Keratinocyte (primary cell): ENCODE measurements at places on chromosomes 13 and 19. TPM values are rescaled to one million over a fixed set of nuclear protein-coding genes. Genes with fewer than 3 reads are reported as not detected.

The LAIR1 gene
- not detected in 3 replicates for polyA plus RNA-seq

DNA sequence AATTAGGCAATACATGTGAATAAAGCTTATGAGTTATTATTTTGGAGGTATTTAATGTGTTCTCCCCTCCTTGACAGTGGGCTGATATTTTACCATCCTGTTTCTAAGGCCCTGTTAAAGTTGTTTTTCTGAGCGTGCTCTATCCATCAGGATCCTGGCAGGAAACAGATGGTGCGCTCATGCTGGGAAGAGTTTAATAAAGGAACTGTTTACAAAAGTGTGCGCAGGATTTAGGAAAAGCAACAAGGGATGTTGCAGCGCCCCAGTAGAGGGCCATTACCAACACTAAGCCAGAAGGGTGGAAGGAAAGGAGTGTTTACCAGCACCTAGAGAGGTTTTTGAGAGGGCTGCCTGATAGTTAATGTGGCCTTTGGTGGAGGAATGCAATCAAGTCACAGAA is 374.5 kb downstream of the KCNRG start:
- no peak for DNase-seq

GRCh38 chr19:17951157-17951989 is 15.5 kb upstream of the KCNN1 start:
- no peak for DNase-seq

- no peak for DNase-seq
Measured at GRCh38 chr13:20579191-20579590, 12.2 kb downstream of the IFT88 start.

DNA sequence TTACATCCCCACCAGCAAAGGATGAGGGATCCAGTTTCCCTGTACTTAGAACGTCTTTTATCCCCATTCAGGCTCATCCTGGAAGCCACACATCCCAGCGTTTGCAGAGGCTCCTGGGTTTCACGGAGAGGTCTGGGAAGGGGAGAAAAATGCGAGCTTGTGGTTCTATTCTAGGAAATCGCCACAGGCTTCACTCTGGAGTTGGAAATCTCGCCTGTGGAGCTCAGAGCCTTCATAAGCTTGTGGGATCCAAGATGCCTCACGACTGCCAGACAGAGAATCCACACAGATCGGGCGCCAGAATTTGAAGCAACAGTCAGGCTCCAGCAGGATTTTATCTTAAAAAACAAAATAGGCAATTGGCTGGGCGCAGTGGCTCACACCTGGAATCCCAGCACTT is 157.9 kb downstream of the PTPRS start:
- DNase-seq, result no peak

DNA sequence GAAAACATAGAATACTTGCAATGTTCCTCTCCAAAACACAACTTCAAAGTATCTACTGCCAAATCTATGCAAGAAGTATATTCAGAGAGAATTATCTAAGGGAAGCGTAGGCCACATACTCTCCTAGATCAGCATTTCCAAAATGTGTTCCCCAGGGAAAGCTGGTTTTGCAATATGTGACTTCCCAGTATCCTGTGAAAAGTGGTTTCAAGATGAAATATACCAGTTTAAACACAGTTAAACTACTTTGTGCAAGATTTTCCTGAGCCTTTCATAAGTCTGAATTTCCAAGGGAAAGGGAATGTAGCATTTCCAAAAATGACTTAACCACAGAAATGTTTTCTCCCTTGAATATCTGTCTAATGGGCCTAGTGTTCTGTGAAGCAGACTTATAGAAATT is 7.6 kb downstream of the STARD13 start:
- no peak for DNase-seq

DNA sequence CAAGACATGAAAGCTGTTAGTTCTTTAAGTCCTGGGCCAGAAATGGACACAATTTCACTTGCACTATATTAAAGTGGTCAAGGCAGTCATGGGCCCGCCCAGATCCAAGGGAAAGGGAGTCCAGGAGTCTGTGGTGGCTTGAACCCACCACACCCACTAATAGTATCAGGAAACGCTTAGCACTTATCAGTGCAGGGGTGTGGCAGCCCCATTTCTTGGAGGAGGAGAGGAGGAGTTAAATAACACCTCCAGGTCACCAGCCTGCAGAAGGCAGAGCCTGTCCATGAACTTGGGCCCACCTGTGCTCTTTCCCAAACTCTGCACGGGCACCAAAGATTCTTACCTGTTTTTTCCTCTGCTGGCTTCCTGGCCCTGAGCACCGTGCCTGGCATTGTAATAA is 5.4 kb upstream of the NTN5 start:
- DNase-seq, result no peak

DNA sequence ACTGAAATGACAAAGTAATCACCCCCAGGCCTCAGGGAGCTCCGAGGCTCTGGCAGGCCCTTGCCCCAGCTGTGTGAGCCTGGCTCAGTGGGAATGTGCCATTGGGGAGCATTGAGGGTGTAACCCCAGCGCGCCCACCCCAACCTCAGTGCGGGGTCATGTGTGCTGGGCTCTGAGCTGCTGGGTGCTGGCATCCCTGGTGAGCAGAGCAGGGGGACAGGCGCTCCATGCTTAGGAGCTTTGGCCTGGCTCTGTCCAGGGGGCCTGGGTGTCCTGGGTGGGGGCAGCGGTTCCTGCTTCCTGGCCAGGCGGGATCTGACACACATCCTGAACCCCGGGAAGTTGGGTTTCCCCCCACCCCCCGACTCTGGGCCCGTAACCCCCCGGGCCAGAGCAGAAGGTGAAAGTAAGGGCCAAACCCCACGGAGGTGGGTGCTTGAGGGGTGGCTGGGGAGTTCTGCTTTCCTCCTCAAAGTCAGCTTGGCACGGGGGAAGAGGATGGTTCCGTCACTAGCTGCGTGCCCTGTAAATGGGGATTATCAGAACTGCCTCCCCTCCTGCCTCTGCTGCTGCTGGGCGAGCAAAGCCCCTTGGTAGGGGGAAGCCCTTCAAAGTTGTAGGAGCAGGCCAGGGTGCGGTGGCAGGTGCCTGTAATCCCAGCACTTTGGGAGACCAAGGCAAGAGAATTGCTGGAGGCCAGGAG is 1.7 kb downstream of the LRP3 start:
- no peak for DNase-seq

DNA sequence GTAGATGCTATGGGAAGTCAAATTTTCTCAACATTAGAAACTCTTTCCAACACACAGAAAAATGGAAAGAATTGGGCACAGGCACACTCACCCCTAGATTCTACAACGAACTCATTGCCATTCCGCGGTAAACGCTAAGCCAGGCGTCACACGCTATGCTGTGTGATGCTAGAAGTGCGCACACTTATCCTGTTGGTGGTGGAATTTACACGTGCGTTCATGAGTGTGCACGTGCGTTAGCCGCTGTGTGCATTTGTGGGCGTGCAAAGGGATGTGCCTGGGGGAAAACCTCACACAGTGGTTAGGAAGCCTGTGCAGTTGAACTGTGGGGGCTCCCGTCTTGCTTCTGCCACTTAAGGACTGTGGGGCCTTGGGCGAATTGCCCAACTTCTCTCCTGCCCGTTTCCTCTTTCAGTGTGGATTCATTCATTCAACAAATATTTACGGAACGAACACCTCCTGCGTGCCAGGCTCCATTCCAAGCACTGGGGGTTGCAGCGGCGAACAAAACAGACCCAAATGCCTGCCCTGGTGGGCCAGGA is 7.7 kb downstream of the NFILZ start:
- no peak for DNase-seq

GRCh38 chr19:374183-374885 is 29.7 kb upstream of the MIER2 start:
- DNase-seq, result no peak

DNA sequence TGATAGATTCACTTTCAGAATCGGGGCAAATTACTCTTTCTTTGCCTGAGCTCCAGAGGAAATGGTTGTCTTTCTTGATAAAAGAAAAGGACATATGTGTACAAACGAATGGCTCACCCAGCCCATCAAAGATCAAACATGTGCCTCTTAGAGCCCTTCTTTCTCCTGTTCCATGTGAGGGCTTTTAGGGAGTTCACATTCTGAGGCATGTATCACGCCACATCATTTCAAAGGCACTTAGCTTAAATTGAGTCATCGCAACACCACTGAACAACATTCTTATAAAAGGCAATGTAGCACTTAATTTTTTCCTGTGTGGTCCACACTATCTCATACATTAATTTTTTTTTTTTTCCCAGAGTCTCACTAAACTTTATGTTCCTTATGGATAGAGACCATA is 521.0 kb downstream of the SUCLA2 start:
- no peak for DNase-seq

DNA sequence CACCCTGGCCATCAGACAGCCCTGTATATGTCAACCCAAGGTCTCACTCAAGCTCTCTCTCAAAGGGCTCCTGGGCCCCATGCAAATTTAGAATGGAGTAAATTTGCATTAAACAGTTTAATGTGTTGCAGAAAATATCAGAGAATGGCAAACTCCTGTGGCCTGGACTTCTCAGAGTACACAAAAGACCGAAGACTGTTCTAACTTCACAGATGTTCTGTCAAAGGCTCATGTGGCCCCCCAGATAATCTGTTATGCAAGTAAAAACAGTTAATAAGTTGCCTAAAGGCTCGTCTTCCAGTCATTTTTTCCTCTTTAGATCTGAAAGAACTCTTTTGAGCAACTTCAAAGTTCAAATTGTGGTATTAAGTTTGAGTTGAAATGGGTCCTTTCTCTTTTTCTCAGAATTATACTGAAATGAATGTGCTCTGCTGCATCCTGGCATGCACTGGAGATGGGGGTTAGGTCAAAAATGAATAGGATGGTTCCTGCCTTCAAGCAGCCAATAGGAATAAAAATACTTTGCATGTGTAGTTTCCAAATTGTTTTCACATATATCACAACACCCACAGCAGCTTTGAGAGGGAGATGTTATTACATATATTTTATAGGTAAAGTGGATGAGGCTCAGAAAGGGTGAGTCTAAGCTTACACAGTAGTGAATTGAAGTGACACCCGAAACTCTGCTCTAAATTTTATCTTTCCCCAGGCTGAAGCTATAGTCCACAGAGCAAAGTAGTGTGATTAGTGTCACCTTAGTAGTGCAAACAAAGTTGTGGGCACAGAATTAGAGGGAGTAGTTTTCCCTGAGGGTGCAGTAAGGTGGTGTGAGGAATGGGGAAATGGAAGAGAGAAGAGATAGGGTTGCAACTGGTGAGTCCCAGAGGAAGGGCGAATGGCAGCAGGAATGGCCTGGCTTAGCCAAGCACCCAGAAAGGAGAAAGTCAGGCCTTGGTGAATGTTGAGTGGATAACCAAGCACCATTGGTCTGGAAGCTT is 205.0 kb upstream of the RFC3 start:
- DNase-seq, result no peak

The CILP2 gene
- 0.07 to 0.21 TPM (median 0.14 TPM) in 3 replicates for polyA plus RNA-seq
